DMS153 (cell line): ENCODE measurements at places on chromosomes 4 and X.
A peak's percentile ranks its signal among the peaks of the same experiment; 100 is the strongest.

DNA sequence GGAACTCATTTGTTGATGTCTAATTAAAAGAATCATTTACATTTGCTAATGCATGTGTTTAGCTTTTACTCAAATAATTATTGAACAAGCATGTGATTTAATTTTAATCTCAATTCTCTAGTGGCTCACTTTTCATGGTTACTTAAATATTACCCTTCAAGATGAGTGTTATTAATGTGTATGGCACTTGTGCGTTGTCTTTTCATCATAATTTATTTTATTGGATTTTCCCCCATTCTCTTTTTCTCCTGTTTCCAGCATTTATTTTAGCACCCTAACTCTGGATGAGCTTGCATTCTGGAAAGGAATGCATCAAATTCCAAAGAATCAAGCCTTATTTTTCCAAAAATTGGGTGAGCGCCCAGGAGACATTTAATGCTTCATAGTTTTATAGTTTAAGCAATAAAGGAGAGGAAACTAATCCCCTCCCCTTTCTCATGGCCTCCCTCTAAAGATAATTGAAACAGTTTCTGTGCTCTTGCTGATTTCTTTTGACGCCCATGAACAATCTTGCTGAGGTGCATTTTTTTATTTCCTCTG lies 191.1 kb upstream of the FAT4 start:
- no peak for DNase-seq

DNA sequence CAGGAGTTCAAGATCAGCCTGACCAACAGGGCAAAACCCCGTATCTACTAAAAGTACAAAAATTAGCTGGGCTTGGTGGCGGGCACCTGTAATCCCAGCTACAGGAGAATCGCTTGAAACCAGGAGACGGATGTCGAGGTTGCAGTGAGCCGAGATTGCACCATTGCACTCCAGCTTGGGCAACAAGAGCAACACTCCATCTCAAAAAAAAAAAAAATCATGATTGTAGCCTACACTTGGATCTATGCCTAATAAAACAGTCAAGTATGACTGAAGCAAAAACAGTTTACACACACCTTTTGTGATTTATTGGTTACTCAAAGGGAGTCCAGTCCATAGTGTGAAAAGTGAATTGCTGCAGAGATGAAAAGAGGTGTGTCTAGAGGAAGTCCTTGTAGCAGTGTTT lies 34.7 kb upstream of the TASL start:
- peak; percentile 84 for DNase-seq

GRCh38 chrX:924017-924416 lies 288.4 kb downstream of the CRLF2 start:
- DNase-seq, result no peak

DNA sequence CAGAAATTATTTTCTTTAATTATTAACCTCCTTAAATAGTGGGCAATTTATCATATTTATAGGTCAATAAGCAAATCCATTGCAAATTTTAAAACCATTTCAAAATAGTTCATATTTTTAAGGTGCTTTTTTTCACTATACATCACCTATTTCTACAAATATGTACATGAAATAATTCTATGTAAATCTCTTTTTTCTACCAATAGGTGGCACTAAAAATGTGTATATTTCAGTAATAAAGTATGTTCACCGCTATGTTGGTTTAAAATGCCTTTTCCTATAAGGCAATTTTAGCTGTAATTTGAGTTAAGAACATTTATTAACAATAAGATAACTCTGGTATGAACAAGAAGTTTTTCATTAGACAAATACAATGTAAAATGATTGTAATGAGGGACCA lies 672.2 kb downstream of the KCTD8 start:
- no peak for DNase-seq

GRCh38 chrX:19121898-19122640 lies at the start of gene ADGRG2:
Gene ADGRG2 (minus strand): TSS chrX:19122468. CDS start chrX:19068834, 53,634 bp downstream.
- DNase-seq, result no peak

GRCh38 chr4:41432219-41432618 lies 105.7 kb upstream of the LIMCH1 start:
- DNase-seq, result no peak

DNA sequence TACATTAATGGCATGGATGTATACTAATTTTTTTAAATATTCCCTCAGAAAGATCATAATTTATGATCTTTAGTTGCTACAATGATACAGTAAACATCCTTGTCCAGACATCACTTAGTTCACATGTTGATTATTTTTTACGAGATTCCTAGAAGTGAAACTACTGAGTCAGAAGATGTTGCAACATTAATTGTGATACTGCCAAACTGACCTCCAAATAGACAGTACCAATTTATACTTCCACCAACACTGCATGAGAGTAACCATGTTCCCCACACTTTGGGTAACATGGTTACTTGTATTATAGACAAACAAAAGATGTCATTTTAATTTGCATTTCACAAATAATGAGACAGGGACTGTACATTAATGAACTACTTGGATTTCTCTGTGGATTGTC lies 19.6 kb downstream of the RCHY1 start:
- DNase-seq, result no peak

GRCh38 chrX:68018248-68019203 lies 414.8 kb downstream of the OPHN1 start:
- DNase-seq, result no peak

GRCh38 chr4:165909947-165910346 lies 36.9 kb downstream of the TLL1 start:
- DNase-seq, result no peak

- no peak for DNase-seq
Measured at GRCh38 chrX:69243276-69243675, 78.0 kb upstream of the PJA1 start.

- DNase-seq, result no peak
Measured at GRCh38 chrX:149259241-149259640, 245.9 kb downstream of the IDS start.

DNA sequence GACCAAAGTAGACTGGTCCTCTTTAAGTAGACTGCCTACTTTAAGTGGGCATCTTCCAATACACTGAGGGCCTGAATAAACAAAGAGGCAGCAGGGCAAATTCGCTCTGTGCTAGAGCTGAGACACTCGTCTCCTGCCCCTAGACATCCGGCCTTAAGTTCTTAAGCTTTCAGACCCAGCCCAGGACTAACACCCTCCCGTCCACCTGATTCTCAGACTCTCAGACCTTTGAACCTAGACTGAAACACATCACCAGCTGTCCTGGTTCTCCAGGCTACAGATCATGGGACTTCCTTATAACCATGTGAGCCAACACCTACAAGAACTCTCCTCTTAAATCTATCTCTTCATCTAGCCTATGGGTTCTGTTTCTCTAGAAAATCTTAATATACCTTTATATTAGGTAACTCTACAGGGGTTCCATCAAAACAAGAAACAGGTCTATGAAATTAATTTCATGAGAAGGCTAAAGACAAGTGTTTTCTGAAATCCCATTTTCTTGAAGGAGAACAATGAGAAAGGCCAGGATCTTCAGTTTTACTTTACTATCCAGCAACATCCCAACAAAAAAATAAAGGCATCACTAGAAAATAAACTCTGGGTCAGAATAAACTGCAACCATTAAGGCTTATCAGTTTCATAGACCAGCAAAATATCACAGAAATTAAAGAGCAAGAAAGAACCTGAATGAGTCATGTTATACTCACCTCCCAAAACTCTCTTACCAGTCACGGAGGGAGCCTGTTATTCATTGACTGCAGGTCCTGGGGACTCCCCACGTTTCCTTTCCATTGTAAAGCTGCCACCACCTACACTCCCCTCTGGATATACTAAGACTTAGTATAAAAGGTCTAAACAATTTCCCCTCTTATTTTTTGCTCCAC lies 14.8 kb downstream of the ADGRA3 start:
- no peak for DNase-seq

- DNase-seq, result no peak
Measured at GRCh38 chr4:141348573-141348972, 127.9 kb downstream of the ZNF330 start.

DNA sequence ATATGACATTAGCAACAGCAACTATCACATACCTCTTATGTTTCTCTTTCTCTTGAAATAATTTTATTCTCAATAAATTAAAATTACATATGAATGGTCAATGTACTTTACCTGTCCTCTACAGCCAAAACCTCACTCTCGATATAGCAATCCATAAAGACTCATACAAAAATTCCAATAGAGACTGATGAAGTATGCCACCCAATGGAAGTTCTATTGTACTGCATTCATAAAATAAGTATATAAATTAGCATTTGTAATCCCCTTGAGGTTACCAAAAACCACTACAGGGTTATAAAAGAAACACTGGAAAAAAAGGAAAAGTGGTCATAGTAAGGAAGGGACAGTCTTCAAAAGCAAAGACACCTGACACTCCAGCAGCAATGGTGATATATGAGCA lies 32.8 kb downstream of the CLDN2 start:
- no peak for DNase-seq

DNA sequence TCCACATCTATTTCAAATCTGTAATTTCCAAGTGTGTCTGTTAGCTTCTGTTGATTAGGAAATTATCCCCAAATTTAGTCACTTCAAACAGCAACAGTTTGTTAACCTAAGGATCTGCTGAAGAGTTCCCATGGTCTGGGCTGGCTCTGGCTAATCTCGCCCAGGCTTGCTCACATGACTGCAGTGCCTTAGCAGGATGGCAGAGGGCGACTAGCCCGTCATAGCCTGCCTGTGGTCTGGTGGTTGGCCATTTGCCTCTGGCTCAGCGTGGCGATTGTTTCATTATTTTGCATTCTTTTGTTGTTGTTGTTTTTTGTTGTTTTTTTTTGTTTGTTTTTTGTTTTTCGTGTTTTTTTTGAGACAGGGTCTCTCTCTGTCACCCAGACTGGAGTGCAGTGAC lies 264.0 kb downstream of the TRIML1 start:
- DNase-seq, result no peak

GRCh38 chr4:173448103-173448502 lies 49.2 kb upstream of the SCRG1 start:
- peak; percentile 50 for DNase-seq

DNA sequence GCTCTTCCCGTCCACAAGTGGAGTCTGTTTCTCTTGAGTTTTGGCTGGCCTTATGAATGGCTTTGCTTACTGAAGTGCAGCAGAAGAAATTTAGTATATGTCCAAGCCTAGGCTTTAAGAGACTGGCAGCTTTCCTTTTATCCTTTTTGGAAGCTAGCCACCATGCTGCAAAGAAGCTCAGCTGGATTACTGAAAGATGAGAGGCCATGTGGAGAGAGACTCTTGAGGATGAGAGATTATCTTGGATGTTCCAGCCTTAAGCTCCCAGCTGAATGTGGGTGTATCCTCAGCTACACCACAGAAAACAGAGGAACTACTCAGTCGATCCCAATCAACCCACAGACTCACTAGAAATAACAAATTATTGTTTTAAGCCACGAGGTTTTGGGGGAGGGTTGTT lies 12.5 kb downstream of the CCNG2 start:
- DNase-seq, result no peak

- no peak for DNase-seq
Measured at GRCh38 chr4:81454948-81455347, 16.8 kb downstream of the RASGEF1B start.

DNA sequence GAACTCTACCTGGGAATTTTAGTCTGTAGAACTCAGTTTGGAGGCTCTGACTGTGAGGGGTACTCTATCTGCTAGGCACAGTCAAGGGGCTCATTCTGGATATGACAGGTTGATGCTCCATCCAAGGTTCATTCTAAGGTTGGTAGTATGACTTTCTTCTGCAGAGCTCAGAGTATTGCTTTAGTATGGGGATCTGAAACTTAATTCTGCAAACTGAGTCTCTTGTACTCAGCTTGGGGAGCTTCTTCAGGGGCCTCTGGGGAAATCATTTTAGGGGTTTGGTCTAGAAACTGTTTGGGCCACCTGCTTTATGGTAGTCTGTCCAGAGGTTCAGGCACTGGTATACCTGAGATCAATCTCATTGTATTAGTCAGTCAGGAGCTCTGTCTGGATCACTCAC lies 9.7 kb upstream of the TSR2 start:
- DNase-seq, result no peak

DNA sequence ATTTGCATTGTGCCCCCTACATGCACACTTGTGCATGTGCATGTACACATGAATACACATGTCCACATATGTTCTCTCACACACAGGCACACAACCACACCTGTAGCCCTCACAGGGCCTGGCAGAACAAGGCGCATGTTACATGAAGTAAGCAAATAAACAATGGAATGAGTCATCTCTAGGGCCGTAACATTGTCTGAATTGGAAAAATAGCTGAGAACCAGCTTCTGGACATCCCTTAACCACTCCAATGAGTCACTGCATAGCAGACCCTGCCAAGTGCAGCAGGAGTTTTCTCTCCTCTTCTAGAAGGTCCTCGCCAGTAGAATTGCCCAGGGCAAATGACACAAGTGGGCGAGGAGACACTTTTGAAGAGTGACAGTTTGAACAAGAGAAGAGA lies 66.1 kb downstream of the MAGEA10 start:
- peak; percentile 51 for DNase-seq

DNA sequence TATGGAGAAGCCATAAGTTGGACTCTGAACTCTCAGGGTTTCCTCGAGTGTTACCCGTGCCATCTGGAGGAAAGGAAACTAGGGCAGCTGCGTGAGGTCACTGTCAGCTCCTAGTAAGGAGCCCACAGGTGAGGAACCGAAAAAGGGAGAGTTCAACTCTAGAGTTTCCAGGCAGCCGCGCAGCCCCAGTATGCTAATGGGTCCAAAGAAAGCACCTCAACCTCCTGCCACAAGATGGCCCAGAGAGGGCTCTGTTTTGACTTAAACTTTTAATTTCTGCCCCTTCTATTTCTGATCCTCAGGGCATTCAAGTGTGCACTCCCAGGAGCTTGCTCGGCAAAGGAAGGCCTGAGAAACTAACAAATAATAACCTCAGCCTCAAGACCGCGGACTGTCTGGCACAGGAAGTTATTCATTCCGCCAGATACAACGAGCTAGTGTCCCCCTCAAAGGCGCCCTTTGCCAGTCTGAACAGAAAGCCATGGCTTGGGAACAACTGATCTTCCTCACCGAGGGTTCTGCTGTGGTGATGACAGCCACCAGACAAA lies 13.9 kb downstream of the SCARB2 start:
- DNase-seq, result no peak

DNA sequence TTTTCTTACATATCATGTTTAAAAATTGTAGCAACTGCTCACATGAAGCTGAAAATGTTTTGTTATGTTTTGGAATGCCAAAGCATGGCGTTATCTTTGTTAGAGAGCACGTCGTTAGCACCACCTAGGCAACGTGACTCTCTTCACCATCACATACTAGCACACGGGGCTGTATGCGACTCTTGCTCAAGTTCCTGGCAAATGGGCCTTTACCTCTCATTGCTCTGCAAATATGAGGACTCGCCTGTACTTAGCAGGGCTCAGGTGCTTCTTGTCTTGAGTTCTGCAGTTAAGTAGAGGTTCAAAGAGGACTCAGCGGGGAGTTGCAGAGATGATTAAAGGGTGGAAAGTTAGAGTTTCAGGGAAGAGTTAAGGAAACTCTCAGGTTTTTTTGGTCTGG lies 59.4 kb downstream of the CLCN4 start:
- DNase-seq, result no peak
